ENCODE measurements at places on chromosomes 5 and 9.

DNA sequence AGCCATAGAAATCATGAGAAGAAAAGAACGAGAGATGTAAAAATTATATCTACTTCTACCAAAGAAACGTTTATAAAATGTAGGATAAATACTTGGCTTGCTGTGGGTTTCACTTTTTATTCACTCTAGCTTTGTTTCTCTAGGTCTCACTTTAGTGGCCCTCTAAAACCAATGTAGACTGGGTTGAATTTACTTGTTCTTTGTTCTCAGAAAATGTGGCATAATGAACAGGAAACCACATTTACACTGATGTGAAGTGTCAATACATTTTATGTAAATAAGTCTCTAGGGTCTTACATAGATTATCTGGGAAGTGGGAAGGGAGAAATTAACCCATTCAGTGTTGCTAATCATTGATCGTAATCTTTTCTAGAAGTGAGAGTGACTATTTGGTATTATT is 58.9 kb downstream of the PLPPR1 start:
- no peak overlapping the region for H3K27ac ChIP-seq
- DNase-seq, result no peak
- no peak overlapping the region for H3K4me3 ChIP-seq
- H3K4me1 ChIP-seq, result no peaks in the 10 kb centered on the region

DNA sequence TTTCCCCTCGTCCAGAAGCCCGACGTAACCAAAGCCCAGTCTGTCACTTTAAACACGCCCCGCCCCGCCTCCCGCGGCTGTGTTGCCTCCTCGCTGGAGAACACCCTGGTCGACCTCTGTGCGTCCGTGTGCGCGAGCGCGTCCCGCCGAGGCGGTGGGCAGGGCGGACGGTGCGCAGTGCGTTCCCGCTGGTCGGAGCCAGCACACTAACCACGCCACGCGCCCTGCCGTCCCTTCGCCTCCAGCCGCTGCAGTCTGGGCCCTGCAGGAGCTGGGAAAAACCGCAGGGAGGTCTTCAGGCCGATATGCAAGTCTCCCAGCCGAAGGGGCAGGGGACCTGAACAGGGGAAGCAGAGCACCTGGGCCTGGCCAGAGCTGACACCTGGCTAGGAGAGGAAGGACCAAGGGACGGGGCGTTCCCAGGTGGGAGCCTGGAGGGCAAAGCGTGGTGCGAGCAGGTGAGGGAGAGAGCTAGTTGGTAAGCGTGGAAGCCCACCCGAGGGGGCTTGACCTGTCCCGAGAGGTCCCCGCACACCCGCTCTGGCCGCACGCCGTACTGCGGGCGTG is 1.3 kb upstream of the PHPT1 start:
- H3K27ac ChIP-seq, result no peak overlapping the region
- H3K4me3 ChIP-seq, result peak overlapping the region; percentile 69
- H3K27me3 ChIP-seq, result no peaks in the 10 kb centered on the region
- H3K4me1 ChIP-seq, result peaks cover 4% of the 10 kb centered on the region

DNA sequence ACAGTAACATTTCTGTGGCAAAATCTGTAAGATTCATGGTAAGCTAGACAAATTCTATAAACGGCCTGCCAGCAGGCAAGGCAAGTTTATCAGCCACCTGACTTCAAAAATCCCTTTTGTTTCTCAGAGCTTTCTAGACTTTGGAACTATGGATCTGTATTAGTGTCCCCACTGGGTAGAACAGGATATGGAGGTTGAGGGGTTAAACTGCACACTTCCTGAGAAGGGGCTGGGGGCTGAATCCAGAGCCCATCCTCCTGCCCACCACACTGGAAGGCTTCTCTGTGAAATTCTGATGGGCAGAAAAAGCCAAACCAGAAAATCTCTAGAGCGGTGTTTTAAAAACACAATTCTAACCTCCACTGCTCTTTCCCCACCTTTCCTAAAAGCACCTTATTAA is 128.7 kb downstream of the ENTREP1 start:
- no peak overlapping the region for H3K27ac ChIP-seq
- H3K4me1 ChIP-seq, result peaks cover 15% of the 10 kb centered on the region
- H3K36me3 ChIP-seq, result no peaks in the 10 kb centered on the region
- no peaks in the 10 kb centered on the region for H3K27me3 ChIP-seq
- H3K4me3 ChIP-seq, result no peak overlapping the region

DNA sequence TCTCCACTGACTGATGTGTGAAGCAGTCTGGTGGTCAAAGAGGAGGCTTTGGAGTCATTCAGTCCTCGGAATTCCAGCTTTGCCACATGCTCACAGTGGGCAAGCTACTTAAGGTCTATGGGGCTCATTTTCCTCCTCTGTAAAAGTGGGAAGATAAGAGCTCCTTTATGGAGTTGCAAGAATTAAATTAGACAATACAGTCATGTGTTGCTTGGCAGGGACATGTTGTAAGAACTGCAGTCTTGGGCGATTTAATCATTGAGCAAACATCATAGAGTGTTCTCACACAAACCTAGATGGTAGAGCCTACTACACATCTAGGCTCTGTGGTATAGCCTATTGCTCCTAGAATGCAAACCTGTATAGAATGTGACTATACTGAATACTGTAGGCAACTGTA is 253.9 kb downstream of the SH3GL2 start:
- H3K36me3 ChIP-seq, result no peaks in the 10 kb centered on the region
- no peak for DNase-seq
- H3K27me3 ChIP-seq, result no peaks in the 10 kb centered on the region
- no peak overlapping the region for H3K4me3 ChIP-seq
- H3K4me1 ChIP-seq, result no peaks in the 10 kb centered on the region
- no peak overlapping the region for H3K27ac ChIP-seq

- H3K36me3 ChIP-seq, result no peaks in the 10 kb centered on the region
- H3K27ac ChIP-seq, result no peak overlapping the region
- DNase-seq, result no peak
Measured at GRCh38 chr5:139064613-139065012, 133.6 kb downstream of the SIL1 start.

DNA sequence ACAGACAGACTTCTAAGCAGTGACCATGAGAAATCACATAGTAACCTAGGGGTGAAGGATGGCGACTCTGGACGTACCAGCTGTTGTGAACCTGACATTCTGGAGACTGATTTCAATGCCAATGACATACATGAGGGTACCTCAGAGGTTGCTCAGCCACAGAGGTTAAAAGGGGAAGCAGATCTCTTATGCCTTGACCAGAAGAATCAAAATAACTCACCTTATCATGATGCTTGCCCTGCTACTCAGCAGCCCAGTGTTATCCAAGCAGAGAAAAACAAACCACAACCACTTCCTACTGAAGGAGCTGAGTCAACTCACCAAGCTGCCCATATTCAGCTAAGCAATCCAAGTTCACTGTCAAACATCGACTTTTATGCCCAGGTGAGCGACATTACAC is 38.0 kb upstream of the CCDC152 start:
- no peak overlapping the region for H3K27ac ChIP-seq
- peaks cover 4% of the 10 kb centered on the region for H3K36me3 ChIP-seq

DNA sequence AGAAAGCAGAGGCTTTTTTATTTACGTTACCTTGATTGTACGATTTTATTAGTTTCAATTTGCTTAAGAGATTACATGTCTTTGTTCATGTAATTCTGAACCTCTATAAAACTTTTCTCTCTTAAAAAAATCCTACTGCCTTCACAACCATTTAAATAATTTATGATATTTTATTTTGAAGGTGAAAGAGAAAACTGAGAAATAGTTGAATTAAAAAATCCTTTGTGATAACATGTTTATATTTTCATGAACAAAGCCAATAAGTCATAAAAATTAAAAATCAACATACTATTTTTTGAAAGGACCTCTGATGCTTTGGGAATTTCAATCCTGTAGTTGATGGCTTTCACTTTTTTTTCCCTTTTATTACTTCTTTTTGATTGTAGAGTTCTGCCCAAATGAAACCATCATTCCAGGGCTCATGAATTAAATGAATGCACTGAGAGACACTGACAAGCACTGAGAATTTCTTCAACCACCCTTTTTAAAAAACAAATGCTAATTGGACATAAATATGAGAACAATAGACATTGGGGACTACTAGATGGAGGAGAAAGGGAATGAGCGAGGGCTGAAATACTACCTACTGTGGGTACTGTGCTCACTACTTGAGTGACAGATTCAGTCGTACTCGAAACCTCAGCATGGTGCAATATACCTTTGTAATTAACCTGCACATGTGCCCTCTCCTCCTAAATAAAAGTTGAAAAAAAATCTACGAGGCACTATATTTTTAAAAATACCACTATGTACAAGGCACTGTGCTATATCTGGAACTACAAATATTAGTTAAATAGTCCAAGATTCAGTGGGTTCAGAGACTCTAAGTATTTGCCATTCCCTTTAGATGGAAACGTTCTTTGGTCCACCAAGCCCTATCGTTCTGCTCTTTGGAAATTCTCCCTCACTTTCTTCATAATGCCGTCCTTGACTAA is 5.9 kb downstream of the CDKN2A start:
- H3K27ac ChIP-seq, result no peak overlapping the region
- peaks cover 10% of the 10 kb centered on the region for H3K4me1 ChIP-seq
- H3K36me3 ChIP-seq, result peaks cover 8% of the 10 kb centered on the region

GRCh38 chr5:14003936-14004335 is 59.4 kb upstream of the DNAH5 start:
- H3K27ac ChIP-seq, result no peak overlapping the region
- DNase-seq, result no peak
- H3K27me3 ChIP-seq, result no peaks in the 10 kb centered on the region
- H3K36me3 ChIP-seq, result no peaks in the 10 kb centered on the region
- no peak overlapping the region for H3K4me3 ChIP-seq
- H3K4me1 ChIP-seq, result no peaks in the 10 kb centered on the region

GRCh38 chr5:142797420-142797819 is 27.2 kb downstream of the ARHGAP26 start:
- H3K4me1 ChIP-seq, result no peaks in the 10 kb centered on the region
- no peaks in the 10 kb centered on the region for H3K27me3 ChIP-seq
- no peak overlapping the region for H3K4me3 ChIP-seq
- DNase-seq, result no peak

DNA sequence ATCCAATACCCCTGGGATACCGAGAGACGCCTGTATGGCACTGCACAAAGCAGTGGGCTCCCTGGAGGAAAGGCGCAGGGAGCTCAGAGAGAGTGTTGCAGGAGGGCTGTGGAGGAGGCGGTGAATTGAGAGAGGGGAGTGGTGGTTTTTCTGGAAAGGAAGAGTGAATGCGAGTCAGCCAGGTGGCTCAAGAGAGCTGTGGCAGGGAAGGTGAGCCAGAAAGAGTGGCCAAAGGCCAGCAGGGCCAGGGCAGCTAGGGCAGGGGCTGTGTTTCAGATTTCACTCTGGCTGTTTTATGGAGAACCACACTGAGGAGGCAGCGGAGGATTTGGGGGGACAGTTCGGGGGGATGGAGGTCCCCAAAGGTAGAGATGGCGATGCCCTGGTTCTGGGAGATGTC is 13.0 kb upstream of the DAB2IP start:
- no peaks in the 10 kb centered on the region for H3K36me3 ChIP-seq
- DNase-seq, result no peak
- peaks cover 34% of the 10 kb centered on the region for H3K4me1 ChIP-seq

- DNase-seq, result peak; percentile 79
- H3K27me3 ChIP-seq, result no peaks in the 10 kb centered on the region
- peaks cover 5% of the 10 kb centered on the region for H3K36me3 ChIP-seq
- peaks cover 19% of the 10 kb centered on the region for H3K4me1 ChIP-seq
- H3K27ac ChIP-seq, result peak overlapping the region; percentile 32
Measured at GRCh38 chr5:160287378-160288051, 24.8 kb downstream of the CCNJL start.

DNA sequence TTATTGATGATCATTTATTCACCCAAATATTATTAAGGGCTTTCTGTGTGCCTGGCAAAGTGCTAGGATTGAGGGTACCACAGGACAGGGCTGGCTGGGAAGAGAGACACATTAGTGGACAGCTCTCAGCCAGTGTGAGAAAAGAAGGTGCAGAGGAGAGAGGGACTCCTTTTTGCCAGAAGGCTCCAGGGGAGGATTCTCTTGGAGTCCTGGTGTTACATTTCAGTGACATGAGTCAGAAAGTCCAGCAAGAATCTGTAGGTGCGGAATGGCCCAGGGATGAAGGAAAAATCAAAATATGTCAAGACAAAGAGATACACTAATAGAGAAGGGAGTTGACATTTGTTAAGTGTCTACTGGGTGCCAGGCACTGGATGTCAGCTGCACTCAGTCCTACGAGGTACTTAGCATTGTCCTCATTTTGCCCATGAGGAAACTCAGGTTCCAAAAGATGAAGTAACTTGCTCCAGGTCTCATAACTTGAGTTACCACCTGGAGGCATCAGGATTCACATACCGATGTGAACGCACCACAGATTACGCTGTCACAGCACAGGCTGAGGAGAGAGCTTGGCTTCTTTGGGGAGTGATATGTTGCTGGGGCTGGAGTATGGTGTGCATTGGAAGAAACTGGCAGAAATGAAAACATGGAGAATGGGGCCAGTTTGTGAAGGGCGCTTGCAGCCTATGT is 60.5 kb downstream of the RASGRF2 start:
- H3K4me3 ChIP-seq, result no peak overlapping the region
- no peak for DNase-seq
- peaks cover 18% of the 10 kb centered on the region for H3K4me1 ChIP-seq

DNA sequence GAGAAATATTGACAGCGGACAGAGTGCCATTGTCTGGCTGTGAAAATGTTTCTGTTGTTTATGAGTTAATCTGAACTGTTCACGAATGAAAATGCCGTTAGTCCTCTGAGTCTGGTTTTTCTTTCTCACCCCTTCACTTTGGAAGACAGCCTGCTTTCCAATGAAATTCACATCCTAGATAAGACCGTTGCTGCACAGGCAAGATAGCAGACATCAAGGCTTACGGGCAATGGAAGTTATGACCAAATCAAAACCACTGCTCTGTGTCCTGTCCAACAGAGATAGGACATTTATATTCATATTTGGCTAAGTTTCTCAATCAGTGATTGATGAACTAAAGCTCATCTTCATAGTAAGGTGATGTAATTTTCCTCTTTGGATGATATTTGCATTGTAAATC is 180.0 kb upstream of the DMAC1 start:
- no peak overlapping the region for H3K27ac ChIP-seq
- H3K4me1 ChIP-seq, result peaks cover 8% of the 10 kb centered on the region
- DNase-seq, result no peak
- no peaks in the 10 kb centered on the region for H3K36me3 ChIP-seq
- H3K4me3 ChIP-seq, result no peak overlapping the region

GRCh38 chr5:118863345-118863744 is 125.0 kb downstream of the DTWD2 start:
- DNase-seq, result no peak
- no peak overlapping the region for H3K27ac ChIP-seq
- no peaks in the 10 kb centered on the region for H3K27me3 ChIP-seq
- H3K4me1 ChIP-seq, result no peaks in the 10 kb centered on the region
- H3K36me3 ChIP-seq, result no peaks in the 10 kb centered on the region
- H3K4me3 ChIP-seq, result no peak overlapping the region

DNA sequence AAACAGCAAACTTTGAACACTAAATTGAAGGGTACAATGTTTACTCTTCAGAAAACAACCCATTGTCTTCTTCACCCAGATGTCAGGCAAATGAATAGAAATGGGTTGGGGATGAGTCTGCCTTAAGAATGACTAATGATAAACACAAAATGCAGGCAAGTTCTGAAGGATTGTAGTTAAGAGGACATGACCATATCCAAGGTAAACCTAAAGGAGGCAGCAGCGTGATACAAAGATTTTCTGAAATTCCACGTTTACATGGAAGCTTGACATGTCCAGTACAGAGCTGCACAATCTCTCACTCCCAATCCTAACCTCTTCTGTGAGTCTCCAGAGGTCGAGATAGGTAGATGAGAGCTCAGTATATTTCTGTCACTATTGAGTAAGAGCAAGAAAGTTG is 1263.2 kb upstream of the CDH6 start:
- no peaks in the 10 kb centered on the region for H3K4me1 ChIP-seq
- H3K4me3 ChIP-seq, result no peak overlapping the region
- no peak for DNase-seq
- H3K36me3 ChIP-seq, result no peaks in the 10 kb centered on the region
- H3K27me3 ChIP-seq, result no peaks in the 10 kb centered on the region
